Erythroblast (primary cell): ENCODE measurements at places on chromosomes 2 and 18.

GRCh38 chr18:35868915-35869314, 103.6 kb upstream of the RMP24 start:
- DNase-seq: no peak

GRCh38 chr18:39434223-39434920, 1868.8 kb upstream of the CELF4 start:
- no peak for DNase-seq

DNA sequence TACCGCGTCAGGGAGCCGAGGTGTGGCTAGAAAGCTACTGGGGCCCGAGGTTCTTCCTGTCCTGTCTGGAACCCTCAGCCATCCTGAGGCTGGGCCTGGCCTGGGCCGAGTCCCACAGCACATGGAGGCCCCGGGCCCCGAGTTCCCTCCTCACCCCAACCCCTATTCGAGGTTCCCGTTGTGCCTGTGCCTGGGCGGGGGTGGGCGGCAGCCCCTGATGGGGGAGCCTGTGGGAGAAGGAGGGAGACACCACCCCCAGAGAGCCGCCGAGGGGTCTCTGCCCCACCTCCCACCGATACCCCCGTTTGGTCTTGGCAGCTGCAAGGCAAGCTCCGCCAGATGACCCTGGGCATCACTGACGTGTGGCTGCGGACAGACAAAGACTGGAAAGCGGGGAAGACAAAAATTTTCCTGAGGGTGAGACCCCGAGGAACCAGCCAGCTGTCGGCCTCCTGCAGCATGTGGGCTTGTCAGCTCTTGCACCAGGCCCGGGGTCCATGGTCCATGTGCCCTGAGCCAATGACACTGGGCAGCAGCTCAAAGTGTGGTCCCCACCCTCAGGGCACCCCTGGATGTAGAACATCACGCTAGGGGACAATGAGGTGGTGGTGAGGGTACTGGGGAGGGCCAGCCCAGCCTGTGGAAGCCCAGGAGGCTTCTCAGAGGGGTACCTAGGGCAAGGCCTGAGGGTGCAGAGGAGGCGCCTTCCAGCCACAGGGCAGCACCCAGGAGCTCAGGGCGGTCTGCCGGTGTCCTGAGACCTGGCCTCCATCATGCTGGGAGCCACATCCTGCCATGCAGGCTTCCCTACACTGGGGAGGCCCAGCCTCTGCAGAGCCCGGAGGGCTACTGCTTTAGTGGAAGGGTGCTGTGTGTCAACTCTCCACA, 52.5 kb upstream of the GPR17 start:
- no peak for DNase-seq

DNA sequence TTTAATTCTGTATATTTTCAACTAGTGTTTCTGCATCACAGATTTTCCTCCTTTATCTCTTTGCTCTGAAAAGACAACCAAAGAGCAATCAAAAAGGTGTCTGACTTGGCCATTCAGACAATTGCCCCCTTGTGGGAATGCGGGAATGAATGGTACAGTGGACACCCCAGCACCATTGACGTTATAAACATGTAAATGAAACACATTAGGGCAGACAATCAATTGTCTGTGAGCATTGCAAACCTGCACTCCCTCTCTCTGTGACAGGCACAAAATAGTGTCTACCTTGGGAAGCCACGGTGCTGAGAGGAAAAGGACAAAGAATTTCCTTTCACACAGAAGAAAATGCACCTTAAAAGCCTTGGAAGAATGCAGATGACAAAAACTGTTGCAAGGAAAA, 8.0 kb downstream of the ZEB2 start:
- DNase-seq: no peak

DNA sequence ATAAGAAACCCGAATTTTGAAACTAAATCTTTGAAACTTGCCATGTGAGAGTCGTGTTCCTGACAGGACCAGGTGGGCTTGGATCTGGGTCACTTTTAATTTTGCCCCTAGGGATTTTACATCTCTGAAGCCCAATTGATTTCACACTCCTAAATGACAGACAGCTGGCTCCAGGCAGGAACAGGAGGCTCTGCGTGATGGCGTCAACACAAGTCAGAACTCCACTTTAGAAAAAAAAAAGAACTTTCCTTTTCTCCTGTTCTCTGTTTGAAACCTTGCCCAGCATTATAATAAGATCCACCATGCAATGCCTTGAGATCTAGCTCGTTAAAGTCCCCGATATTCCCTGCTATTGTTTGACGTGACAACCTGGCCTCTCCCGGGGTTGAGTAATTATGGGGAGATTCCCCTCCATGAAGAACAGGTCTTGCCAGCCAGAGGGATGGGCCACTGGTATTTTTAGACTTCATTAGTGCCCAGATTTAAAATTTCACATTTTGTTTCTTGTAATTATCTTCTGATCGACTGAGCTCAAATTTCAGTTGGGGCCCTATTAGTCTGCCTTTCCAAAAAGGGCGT, 260.3 kb downstream of the KLHL29 start:
- DNase-seq: no peak
